Body of pancreas (tissue), 4 donors: ENCODE measurements at places on chromosomes 1 and 21. TPM values are rescaled to one million over a fixed set of nuclear protein-coding genes. Genes with fewer than 3 reads are reported as not detected.

DNA sequence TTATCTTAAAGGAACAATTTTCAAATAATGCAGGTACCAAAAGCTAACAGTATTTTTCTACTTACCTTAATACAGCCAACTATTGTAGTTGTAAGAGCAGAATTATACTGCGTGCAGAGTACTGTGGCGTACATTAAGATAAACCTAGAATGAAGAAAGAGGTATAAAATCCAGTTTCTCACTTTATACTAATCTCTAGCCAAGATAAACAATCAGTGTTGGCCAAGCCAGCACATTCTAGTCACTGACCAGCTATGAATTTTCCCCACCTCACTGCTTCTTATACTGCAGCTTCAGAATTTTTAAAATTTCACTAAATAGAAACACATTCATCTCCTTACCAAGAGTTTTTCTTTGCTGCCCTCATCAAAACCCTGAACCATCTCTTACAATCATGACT lies 33.6 kb downstream of the SLC35D1 start:
- DNase-seq = no peak

GRCh38 chr1:73654714-73655113 lies 543.3 kb downstream of the LRRIQ3 start:
- no peak for DNase-seq

DNA sequence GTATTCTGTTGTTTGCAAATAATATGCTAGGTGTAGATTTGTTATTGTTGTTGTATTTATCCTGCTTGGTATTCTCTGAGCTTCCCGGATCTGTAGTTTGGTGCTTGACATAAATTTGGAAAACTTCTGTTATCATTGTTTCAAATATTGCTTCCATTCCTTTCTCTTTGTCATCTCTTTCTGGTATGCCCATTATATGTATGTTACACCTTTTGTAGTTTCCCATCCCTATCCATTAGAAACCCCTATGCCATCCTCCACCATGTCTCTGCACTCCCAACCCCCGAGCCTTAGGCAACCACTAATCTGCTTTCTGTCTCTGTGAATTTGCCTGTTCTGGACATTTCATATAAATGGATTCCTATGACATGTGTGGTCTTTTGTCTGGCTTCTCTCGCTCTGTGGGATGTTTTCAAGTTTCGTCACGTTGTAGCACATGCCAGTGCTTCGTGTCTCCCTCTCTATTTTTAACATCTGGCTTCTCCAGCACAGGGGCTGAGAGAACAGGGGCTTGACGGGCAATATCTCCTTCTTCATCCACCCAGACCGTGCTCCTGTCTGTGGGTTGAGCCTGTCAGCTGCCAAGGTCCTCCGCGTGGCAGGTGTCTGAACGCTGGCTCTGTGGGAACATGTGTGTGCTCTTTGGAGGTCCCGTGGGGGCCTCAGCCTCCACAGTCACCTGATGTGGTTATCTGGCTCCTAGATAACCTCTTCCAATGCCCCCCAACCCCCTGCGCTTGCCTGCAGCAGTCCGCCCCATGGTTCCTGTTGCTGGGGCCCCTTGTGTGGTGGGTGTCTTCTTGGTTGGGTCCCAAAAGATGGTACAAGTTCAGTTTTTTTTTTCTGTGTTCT lies 32.8 kb upstream of the MAN1C1 start:
- no peak for DNase-seq

- no peak for DNase-seq
These were observed 24.5 kb upstream of the ZNF436 start for GRCh38 chr1:23394181-23394580.

DNA sequence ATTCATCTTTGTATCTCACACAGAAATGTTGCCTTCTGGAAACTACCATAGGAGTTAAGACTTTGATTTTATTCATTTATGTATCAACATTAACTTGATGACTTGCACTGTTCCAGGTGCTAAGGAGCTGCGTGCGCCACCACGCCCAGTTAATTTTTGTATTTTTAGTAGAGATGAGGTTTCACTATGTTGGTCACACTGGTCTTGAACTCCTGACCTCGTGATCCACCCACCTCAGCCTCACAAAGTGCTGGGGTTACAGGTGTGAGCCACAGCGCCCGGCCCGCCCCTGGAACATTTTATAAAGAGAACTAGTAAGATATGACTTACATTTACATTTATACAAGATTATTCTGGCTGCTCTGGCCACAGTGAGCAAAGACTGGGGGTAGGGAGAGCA lies 252.2 kb downstream of the FAF1 start:
- no peak for DNase-seq

GRCh38 chr1:193593147-193593885 lies 406.9 kb upstream of the B3GALT2 start:
- no peak for DNase-seq

- DNase-seq = no peak
These were observed 25.3 kb downstream of the FTCD start for GRCh38 chr21:46129846-46130651.

PTPRU gene
- 40.2 TPM for total RNA-seq

DNA sequence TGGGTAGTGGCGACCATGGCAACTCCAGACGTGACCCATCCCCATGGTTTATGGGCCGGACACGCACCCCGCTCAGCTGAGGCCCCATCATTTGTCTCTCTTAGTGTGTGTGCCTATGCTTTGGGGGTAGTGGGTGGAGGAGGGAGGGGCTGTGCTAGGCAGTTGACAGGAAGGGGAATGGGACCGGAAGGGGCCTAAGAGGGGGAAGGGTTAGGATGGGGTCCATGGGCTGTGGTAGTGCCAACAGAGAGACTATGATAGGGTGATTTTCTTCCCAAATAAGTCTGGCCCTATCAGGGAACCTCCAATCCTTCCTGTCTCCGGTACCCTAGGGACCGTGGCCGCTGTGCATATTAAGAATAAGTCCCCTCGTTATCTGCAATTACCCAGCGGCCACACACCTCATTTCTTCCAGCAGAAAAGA lies 9.9 kb downstream of the DMAP1 start:
- DNase-seq = no peak

GRCh38 chr1:5632814-5633213 lies 359.4 kb downstream of the NPHP4 start:
- DNase-seq = no peak
